ENCODE measurements at places on chromosomes 3 and 15. TPM values are rescaled to one million over a fixed set of nuclear protein-coding genes. Genes with fewer than 3 reads are reported as not detected.

Gene PLEKHO2
- 5.6 TPM for total RNA-seq

DNA sequence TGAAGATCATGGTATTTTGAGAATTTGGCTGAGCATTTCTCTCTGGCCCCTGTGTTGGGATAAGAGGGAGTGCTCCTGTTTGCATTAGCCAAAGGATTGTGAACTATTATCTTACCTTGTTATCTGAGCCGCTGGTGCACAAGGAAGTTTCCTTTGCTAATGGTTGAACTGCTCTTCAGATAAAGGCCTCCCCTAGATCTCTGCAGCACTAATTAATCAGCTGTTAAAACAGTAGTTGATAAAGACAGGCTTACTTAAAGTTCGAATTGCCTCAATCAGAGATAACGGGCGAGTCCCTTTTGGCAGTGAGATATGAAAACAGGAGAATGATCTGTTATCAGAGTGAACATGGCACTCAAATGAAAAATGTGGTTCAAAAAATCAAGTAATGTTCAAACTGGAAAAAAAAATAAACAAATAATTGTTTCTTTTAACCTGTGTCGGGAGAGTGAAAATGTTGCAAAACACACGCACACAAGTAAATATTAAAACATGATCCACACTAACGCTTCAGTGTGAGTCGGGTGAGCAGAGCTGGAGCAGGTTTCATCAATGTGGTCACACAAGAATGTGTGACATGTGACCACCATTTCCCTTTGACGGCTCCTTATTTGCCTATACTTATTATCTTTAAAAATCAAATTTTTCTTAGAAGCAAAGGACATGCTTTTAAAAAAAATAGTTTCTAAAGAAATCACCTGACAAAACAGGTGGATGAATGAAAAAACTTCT lies 469.1 kb downstream of the SOX2 start:
- DNase-seq, result no peak

Gene ACAD11
- total RNA-seq, result 9.9 TPM

Gene CEP70
- 23.5 TPM for total RNA-seq

DNA sequence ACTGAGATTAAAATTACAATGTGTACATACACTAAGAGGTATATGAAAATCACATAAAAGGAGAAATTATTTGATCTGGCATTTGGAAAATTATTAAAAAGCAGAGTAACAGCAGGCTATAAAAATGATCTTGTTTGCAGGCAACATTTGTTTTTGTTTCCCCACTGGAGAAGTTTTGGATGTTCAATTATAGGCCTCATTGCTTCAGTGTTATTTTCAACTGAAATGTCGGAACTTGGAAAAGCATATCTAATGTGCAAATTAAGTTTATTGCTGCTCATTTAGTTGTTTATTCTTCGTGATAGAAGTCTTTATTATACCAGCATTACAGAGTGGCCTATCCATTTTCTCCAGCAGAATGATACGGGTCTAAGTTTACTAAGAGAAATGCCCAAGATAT lies 263.3 kb downstream of the CNTN6 start:
- H3K4me3 ChIP-seq, result no peak overlapping the region
- H3K36me3 ChIP-seq, result no peaks in the 10 kb centered on the region
- H3K27me3 ChIP-seq, result no peaks in the 10 kb centered on the region
- no peak for DNase-seq

DNA sequence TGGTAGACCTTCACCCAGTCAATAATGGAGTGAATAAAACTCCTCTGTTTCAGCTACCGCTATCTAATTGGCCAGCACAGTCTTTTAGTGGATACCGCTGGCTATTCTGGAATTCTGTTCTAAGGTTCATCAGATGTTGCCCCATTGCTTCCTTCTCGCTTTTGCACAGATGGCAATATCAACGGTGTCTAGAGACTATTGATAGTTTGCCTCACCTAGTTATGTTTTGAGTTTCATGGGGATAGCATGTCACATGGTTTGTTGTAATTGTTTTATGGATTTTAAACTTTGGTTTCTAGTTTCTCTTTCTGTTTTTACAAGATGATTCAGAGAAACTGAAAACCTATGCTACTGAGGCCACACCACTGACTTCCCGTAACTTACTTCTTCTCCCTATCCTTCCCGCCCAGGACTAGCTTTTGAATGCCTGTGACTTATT lies 2.0 kb downstream of the XRN1 start:
- DNase-seq, result no peak
- peaks cover 18% of the 10 kb centered on the region for H3K4me1 ChIP-seq
- H3K27ac ChIP-seq, result no peak overlapping the region
- no peaks in the 10 kb centered on the region for H3K36me3 ChIP-seq

- H3K4me1 ChIP-seq, result peaks cover 69% of the 10 kb centered on the region
- H3K4me3 ChIP-seq, result no peak overlapping the region
- no peaks in the 10 kb centered on the region for H3K36me3 ChIP-seq
- DNase-seq, result peak; percentile 91
- no peaks in the 10 kb centered on the region for H3K27me3 ChIP-seq
Observed at GRCh38 chr15:92617549-92618520, 37.7 kb downstream of the FAM174B start.

DNA sequence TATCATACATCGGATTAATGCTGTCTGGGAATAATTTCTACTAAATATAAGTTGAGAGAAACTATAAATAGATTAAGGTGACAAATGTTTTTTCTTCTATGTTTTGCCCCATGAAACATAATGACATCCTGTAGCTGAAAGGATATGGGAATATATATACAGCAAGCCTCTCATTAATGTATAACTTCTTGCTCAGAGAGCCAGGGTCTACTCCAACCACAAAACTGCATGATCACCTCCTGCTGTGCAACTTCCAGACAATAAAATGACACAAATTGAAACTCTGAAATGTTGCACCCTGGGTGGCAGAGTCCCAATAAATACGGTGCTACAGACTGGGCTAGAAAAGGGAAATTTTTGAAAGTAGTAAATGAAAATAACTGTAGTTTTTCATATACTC lies 571.9 kb upstream of the CBLB start:
- no peaks in the 10 kb centered on the region for H3K36me3 ChIP-seq
- H3K27ac ChIP-seq, result no peak overlapping the region
- H3K27me3 ChIP-seq, result no peaks in the 10 kb centered on the region
- no peak for DNase-seq
- no peak overlapping the region for H3K4me3 ChIP-seq

Gene HYAL3
- total RNA-seq, result 1.3 TPM

DNA sequence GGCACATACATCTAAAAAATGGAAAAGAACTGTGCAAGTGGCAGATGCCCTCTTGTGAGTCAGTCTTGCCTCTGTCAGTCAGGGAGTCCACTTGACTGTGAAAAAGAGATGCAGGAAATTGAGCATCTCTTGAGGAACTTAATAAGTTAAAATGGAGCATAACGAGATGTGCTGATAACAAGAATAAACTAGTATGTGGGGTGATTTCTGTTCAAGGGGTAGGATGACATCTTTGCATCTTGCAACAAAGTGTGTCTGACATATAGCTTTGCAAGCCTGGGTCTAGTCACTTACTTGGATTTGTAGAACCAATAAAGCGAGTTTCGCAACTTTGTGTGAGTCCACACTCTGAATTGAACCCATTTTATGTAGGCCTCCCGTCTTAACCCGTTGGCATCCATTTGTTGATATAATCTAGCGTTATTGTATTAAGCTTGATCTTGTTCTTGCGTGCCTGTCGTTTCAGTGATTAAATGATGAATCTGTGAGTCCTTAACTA lies 2.2 kb downstream of the USP3 start:
- no peak overlapping the region for H3K27ac ChIP-seq
- H3K4me1 ChIP-seq, result peaks cover 48% of the 10 kb centered on the region
- no peaks in the 10 kb centered on the region for H3K36me3 ChIP-seq
- no peak overlapping the region for H3K4me3 ChIP-seq
- DNase-seq, result no peak
- H3K27me3 ChIP-seq, result no peaks in the 10 kb centered on the region

GRCh38 chr3:159929171-159930141 lies 59.2 kb upstream of the IL12A start:
- no peaks in the 10 kb centered on the region for H3K36me3 ChIP-seq
- H3K27ac ChIP-seq, result peak overlapping the region; percentile 60
- H3K27me3 ChIP-seq, result no peaks in the 10 kb centered on the region

Gene TEX9
- total RNA-seq, result 9.3 TPM

Gene CCR3
- not detected for total RNA-seq

- H3K27ac ChIP-seq, result peak overlapping the region; percentile 79
- H3K4me1 ChIP-seq, result peaks cover 8% of the 10 kb centered on the region
- H3K36me3 ChIP-seq, result no peaks in the 10 kb centered on the region
- H3K4me3 ChIP-seq, result no peak overlapping the region
- H3K27me3 ChIP-seq, result no peaks in the 10 kb centered on the region
Observed at GRCh38 chr3:114624571-114625181, 330.8 kb downstream of the TIGIT start.

GRCh38 chr15:92168066-92168683 lies 225.5 kb upstream of the ST8SIA2 start:
- no peaks in the 10 kb centered on the region for H3K36me3 ChIP-seq
- no peaks in the 10 kb centered on the region for H3K4me1 ChIP-seq
- H3K27ac ChIP-seq, result no peak overlapping the region

Gene NDN
- 5.4 TPM for total RNA-seq

Gene SNTN
- total RNA-seq, result not detected

DNA sequence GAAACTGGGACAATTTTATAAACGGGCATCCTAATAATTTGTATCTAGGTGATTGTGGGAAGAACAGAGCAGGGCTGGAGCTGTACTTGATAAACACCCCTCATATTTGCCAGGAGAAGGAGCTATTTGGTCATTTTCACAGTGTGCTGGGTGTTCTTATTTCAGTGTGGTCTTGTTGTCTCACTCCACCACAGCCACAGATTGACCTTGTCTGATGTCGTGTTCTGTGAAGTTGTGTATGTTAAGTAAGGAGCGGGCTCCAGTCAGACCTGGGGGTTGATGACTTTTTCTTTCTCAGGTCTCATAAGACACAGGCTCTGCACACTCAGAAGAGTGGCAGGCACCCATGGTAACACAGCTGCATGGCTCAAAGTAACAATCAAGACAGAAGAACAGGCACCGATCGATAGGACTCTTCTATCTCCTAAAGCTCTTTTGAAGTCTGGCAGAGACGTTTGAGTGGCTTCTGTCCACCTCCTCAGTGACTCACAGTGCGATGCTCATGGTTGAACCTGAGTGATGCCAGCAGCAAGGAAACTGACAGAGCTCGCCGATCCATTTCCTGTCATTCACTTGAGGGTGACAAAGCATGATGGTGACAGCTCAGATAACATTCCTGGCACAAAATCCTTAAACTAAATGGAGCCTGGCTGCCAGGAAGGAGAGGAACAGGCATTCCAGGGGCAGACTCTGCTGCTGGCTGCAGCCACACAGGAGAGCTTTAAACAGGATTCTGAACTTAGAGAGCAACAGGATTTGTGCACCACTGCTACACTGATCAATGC lies 20.8 kb downstream of the DPH3 start:
- DNase-seq, result no peak
- no peaks in the 10 kb centered on the region for H3K36me3 ChIP-seq
- H3K27ac ChIP-seq, result no peak overlapping the region

- H3K27ac ChIP-seq, result no peak overlapping the region
- H3K36me3 ChIP-seq, result no peaks in the 10 kb centered on the region
- no peaks in the 10 kb centered on the region for H3K27me3 ChIP-seq
- DNase-seq, result no peak
Observed at GRCh38 chr15:31223478-31224350, 102.9 kb upstream of the KLF13 start.

Gene GABRB3
- total RNA-seq, result 10.9 TPM

DNA sequence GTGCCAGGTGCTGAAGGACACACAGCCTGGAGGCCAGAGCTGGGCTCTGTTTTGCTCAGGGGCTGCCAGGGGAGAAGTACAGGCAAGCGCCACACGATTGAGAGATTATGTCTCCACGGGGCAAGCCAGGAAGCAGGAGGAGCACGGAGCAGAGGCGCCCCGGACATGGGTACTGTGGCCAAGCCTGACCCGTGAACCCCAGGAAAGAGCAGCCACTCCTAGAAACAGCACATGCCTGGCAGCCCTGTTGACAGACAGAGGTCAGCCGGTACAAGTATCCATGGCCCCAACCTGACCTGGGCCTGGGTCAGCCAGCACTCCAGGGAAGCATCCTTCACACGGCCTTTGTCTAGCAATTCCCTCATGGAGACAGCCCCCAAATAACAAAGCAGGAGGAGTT lies 89.4 kb downstream of the ADAMTS17 start:
- H3K4me1 ChIP-seq, result no peaks in the 10 kb centered on the region
- no peaks in the 10 kb centered on the region for H3K36me3 ChIP-seq
- DNase-seq, result no peak
- H3K4me3 ChIP-seq, result no peak overlapping the region

Gene ACAN
- 0.04 TPM for total RNA-seq

Gene BTD
- total RNA-seq, result 14.8 TPM

GRCh38 chr3:185822221-185823000 lies 2.4 kb downstream of the IGF2BP2 start:
- H3K4me3 ChIP-seq, result peak overlapping the region; percentile 80
- H3K27ac ChIP-seq, result peak overlapping the region; percentile 82
- H3K4me1 ChIP-seq, result no peaks in the 10 kb centered on the region
- no peak for DNase-seq

Gene RARRES1
- 1.0 TPM for total RNA-seq

- no peak for DNase-seq
- no peaks in the 10 kb centered on the region for H3K27me3 ChIP-seq
- no peaks in the 10 kb centered on the region for H3K36me3 ChIP-seq
- H3K27ac ChIP-seq, result no peak overlapping the region
- no peak overlapping the region for H3K4me3 ChIP-seq
Observed at GRCh38 chr15:63950911-63951481, 95.3 kb downstream of the DAPK2 start.

Gene C3orf22
- total RNA-seq, result not detected

Gene CORO2B
- 1.9 TPM for total RNA-seq

DNA sequence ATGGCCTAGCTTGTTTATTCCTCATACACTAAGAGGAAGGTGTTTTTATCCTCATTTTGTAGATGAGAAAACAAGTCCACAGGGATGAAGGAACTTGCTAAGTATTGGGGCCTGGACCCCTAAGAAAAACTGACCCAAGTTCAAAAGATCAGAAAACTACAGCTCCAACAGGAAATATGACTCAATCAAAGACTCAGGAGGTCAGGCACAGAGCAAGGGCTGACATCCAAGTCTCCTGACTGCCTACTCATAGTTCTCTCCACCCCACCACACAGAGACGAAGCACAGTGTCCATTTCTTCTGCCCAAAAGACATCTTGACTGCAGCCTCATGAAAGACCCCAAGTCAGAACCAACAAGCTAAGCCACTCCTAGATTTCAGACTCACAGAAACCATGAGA lies 26.9 kb upstream of the TPM1 start:
- no peaks in the 10 kb centered on the region for H3K4me1 ChIP-seq
- H3K27me3 ChIP-seq, result no peaks in the 10 kb centered on the region
- DNase-seq, result peak; percentile 28
- H3K27ac ChIP-seq, result no peak overlapping the region
- no peaks in the 10 kb centered on the region for H3K36me3 ChIP-seq
- no peak overlapping the region for H3K4me3 ChIP-seq

DNA sequence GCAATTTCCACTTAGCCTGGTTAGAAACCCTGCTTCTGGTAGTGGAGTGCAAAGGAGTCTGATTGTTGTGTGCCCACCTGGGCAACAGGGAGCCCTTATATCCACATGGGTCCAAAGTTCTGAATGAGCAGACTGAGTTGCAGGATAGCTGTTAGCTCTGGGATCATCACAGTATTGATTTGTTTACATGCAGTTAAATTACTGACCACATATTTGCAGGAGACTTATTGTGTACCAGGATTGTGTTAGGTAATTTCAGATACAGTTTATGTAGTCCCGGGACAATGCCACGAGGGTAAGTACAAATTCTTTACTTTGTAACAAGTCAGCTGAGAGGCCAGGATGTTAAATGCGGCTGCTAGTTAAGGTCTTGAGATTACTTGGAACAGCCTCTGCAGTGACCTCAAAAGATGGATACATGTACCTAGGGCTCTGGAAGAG lies 18.8 kb downstream of the ARHGEF26 start:
- no peak for DNase-seq
- peaks cover 10% of the 10 kb centered on the region for H3K4me1 ChIP-seq
- no peaks in the 10 kb centered on the region for H3K27me3 ChIP-seq
- H3K27ac ChIP-seq, result no peak overlapping the region

Gene MYLK
- total RNA-seq, result 12.0 TPM

Gene SLC2A2
- 0.59 TPM for total RNA-seq
